NCI-H2081 (cell line): ENCODE measurements at places on chromosomes 1 and 21.

DNA sequence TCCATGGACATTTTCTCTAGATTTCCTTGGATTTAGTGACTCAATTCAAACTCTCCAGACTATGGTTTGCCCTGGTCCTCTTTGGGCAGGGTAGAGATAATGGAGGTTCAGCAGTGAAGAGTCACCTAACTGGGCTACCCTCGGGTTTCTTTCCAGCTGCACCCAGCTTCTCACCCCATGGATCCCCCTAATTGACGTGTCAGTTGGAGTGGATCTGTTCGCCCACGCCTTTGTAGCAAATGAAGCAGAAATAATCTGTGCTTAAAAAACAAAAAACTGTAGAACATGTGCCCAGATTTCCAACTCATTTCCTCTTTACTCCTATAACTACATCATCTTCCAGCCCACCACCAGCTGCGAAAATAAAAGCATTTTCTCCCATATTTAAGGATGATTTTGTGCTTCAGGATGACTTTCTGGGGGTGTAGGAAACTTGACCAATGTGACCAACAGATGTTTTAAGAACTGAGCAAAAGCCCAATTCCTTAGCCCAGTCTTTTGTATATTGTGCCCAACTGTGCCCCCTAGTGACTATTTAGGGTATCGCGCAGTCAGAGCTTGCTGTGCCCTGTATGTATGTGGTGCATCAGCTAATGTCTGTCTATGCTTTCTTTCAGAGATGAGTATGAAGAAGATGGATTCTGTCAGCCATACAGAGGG is 66.5 kb upstream of the UBE2U start:
- DNase-seq: peak; percentile 71

DNA sequence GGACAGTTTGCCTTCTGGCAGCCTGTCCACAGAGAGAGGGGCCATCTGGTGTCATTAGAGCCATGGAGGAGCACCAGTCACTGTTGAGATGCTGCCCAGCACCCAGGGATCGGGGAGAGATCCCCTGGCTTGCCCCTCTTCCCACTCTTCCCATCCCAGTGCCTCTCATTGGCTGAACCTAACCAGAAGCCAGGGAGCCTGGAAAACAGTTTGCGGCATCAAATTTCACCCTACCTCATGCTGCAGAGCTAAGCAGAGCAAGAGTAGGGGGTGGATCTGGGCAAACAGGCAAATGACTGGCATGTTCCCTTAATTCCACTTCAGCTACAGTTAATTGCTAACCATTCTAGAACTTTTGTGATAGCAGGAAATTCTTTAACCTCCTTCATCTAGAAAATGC is 19.1 kb downstream of the TRAF5 start:
- no peak for DNase-seq

DNA sequence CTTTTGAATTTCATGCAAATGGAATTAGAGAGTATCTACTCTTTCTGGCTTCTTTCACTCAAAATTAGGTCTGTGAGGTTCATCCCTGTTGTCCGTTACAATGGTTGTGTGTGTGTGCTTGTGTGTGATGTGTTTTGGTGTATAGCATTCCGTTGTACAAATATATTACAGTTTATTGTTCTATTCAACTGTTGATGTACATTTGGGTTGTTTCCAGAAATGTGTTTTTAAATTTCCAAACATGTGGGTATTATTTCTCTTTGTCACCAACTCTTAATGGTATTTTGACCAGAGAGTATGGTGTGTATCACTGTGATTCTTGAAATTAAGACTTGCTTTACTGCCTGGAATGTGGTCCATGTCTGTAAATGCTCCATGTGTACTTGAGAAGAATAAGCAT is 16.8 kb upstream of the HCRTR1 start:
- no peak for DNase-seq

- DNase-seq: peak; percentile 1
Measured at GRCh38 chr21:29499734-29500343, 201.1 kb downstream of the BACH1 start.

- no peak for DNase-seq
Measured at GRCh38 chr21:15195768-15196167, 131.0 kb upstream of the NRIP1 start.

GRCh38 chr1:35959304-35959703 is 28.4 kb downstream of the AGO3 start:
- no peak for DNase-seq

GRCh38 chr1:156803086-156803851 is 13.4 kb downstream of the SH2D2A start:
- DNase-seq: no peak

DNA sequence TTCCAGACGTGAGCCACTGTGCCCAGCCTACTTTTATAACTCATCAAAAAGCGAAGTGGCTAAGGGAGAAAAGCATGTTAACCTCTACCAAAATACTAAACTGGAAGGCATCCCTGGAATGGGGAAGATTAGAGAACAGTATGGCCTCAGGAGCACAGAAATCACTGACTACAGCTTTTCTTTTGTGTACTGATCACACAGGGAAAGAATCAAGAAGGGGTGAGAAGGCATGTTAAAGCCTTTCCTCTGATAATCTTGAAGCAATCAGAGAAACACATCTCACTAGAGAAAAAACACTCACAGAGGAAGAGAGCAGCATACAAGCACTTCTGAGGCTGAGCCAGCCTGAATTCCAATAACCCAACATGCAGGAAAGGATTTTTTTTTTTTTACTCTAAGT is 10.7 kb downstream of the PCAT6 start:
- DNase-seq: no peak

- no peak for DNase-seq
Measured at GRCh38 chr1:87830432-87830978, 501.8 kb downstream of the LMO4 start.

DNA sequence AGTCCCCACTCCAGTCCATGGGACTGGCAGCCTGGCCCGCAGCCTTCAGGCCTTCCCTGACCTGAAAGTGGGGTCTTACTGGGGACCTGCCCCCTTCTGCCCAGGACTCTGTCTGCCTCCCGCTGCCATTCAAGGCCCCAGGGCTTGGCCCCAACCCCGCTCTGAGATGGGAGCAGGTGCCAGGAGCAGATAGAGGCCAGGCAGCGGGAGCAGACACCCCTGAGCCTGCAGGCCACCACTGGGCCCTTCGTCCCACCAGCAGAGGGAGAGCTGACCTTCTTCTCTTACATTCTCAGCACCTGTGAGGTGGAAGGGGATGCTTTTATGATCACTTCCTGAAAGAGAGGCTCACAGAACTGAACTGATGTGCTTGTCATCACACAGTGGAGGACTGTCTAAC is 62.2 kb upstream of the TINAGL1 start:
- DNase-seq: no peak

DNA sequence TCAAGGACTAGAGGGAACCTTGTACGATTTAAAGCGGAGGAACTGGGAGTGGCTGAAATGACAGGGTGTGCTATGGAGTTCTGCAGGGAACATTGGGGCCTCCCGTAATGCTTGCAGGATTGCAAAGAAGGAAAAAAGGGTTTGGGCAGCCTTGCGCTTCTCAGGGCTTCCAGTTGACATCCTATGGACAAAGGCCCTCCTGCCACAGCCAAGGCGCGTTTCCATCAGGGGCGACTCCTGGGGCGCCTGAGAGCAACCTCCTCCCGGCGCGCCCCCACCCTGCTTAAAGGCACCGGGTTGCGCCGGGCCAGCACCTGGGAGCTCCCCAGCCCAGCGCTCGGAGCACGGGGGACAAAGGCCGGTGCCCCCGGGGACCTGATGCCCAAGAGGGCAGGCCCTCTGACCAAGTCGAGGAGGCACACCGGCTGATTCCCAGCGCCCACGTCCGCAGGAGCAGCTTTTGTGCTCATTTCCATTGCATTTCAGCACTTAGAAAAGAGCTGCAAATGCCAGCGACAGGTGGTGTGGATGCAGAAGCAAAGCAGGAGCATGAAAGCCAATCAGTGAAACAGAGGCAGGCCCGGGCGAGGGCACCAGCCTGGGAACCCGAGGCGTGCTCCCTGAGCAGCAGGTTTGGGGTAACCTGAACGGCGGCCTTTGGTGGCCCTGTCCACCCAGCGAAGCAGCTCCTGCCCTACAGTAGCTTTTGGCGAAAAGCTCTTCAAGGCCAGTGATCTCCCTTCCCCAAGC is 17.6 kb upstream of the RNF187 start:
- DNase-seq: no peak

DNA sequence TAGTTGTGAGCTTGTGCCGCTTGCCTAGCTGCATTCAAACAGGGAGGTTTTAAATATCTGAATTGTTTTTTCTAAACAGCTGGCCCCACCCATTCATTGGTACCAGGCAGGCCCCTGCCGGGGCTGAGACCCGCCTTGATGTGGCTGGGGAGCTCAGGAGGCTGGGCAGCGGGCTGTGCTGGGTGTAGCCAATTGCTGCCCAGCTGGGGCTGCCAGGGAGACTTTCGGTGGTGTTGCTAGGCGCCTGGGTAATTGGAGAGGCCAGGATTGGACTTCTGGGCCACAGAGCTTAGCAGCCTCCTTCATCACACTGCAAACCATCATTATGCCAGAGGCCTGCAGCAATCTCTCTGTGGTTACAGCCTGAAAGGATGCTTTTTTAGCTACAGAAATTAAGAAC is 12.2 kb downstream of the RHBDL2 start:
- peak; percentile 4 for DNase-seq

GRCh38 chr1:225845571-225846259 is 35.8 kb downstream of the EPHX1 start:
- DNase-seq: peak; percentile 68

GRCh38 chr1:53572065-53572814 is 113.0 kb downstream of the DMRTB1 start:
- peak; percentile 78 for DNase-seq

DNA sequence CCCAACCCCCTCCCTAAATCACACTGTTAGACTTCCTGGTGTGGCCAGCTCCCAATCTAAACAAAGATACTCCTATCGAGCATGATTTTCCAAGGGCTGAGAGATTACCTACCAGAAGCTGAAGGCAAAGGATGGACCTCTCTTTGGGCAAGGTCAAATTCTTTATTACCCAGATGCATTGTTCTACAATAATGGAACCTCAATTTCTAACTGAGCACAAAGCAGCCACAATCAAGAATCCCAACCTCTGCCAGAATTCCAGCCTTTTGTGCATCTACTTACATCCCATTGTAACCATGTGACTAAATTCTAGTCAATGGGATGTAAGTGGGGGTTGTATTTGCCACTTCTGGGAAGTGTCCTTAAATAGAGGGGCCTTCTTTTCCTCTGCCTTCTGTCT is 24.9 kb upstream of the VPS26C start:
- no peak for DNase-seq

DNA sequence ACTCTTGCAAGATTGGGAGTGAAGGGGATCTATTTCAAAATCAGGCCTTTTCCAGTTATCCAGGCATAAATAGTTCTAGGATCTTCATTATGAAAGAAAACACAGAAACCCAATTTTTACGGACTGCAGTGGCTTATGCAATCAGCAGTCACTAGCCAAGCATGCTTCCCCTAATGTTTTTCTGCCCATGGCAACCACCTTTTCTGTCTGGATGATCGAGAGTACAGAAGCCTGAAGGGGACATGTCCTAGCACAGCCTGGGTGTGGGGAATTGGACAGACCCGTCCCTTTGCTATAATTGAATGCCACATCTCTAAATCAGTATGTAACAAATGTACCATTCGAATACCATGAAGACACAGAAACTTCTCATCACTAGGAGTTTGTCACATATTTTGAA is 29.8 kb upstream of the NCAM2 start:
- DNase-seq: no peak

- no peak for DNase-seq
Measured at GRCh38 chr1:203534526-203534925, 40.6 kb downstream of the OPTC start.

GRCh38 chr1:99755664-99756063 is 10.8 kb downstream of the FRRS1 start:
- DNase-seq: no peak
